ENCODE measurements at places on chromosomes 4 and X.

- no peak for DNase-seq
These were observed 116.2 kb upstream of the DCLK2 start for GRCh38 chr4:149961876-149962597.

GRCh38 chr4:147683188-147683591 is 773 bp downstream of the PRMT9 start:
- DNase-seq, result no peak

- DNase-seq, result no peak
These were observed 58.6 kb upstream of the USP9X start for GRCh38 chrX:41026702-41027078.

GRCh38 chr4:174154215-174154854 is 129.1 kb downstream of the FBXO8 start:
- DNase-seq, result no peak

DNA sequence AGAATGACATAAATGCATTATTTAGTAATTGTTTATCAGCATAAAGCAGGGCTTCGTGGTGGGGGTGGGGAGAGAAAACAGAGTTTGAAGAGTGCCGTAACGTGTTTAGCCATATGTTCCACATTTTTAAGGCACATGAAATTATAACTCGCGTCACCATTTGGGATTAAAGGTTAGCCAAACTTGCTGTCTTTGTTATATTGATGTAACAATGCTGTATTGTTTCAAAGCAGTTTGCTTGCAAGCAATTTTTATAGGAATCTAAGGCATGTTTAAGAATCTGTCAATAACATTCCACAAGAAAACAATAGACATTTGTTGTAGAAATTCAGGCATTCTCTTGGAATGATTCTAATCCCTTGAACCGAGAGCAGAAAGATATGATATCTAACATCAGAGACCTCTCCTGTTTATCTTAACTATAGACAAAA is 78.3 kb downstream of the CLDN22 start:
- no peak for DNase-seq

DNA sequence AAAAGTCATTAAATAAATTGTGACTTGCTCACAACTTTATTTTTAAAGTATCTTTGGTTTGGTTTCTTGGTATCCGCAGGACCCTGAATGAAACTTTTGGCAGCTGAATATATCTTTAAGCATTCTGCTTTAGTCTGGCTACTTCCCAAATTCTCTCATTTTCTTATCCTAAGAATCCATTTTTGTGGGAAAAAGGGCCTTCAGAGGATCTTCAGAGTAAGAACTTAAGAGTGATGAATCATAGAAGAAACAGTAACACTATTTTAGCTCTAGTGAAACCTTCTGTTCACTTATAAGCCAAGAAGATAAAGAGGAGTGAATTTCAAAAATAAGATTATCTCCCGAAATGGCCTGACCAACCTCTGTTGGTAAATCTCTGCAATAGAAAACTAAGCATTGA is 540.6 kb upstream of the MAGEB18 start:
- DNase-seq, result no peak

DNA sequence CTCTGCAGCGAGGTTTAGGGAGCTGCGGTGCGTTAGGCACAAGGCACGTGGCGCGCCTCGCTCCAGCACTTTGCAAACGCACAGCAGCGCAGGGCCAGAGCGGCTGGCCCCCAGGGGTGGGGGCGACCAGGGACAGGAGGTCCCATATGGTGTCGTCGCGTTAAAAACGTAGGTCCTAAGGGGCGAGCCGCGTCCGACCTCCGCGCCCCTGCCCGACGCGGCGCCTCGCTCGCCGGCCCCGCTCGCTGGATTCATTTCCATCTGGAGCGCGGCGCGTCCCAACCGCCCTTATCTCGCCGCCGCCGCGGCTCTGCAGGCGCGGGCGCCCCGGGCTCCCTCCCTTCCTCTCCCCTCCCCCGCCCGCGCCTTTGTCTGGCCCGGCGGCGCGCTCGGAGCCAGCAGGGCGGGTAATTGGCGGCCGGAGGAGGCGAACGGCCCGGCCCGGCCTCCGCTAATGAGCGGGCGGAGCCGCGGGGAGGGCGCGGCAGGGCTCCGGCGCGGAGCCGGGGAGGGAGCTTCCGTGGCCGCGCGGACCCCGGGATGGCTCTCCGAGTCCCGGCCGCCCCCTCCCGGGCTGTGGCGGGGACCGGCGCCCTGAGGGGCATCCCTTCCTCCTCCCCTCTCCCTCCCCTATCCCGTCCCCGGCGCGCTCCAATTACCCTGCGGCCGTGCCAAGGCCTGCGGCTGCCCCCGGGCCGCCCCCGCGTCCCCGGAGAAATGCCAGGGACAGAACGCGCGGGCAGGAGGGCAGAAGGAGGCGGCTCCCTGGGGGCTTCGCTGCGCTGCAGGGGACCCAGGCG is 409.0 kb downstream of the BCOR start:
- no peak for DNase-seq

DNA sequence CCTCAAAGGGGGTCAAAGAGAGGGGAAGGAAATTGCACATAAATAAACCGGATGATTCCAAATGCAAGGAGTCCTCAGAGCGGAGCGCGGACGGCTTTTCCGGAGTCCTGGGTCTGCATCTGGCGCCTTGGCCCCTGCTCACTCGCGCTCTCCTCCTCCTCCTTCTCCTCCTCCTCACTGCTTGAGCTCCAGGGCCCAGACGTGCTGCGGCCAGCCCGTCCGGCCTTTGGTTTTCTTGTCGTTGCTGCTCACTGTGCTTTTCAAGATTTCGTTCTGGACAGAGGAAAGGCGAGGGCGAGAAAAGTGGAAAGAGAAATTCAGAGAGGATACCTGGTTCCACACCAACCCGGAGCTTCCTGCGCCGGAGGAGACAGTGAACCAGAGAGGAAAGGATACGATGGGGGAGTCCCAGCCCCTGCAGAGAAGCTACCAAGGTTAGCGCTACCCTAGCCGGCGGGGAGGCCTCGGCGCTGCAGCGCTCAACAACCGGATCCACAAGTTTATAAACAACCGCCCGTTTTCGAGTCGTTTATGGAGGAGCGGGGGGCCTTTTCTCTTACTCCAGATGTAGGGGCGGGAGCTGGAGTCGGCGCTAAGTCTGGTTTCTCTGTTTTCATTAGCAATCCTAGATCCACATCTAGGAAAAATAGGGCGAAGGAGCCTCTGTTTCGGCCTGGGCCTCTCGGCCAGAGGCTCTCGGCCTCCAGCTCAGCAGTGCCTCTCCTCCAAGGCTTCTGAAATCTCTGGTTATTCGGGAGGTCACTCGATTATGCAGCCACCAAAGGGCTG is 2.7 kb downstream of the HAND2 start:
- no peak for DNase-seq

DNA sequence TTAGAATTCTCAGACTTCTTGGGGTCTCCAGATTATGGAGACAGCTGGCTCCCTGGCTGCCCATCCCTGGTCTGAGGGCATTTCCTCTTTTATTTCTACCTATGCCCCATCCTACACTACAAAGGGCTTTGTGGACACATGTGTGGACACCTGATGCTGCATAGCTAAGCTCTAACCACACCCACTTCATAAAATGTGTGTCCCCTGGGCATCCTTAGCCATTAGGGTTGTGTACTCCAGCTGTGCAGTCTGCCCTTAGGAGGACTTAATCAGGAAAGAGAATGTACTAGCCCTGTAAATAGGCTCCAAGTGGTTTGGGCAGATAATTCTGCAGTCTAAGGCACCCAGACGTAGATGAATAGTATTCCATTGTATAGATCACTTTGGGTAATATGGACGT is 47.0 kb downstream of the COQ2 start:
- no peak for DNase-seq

- DNase-seq, result no peak
These were observed 88.8 kb upstream of the PAK3 start for GRCh38 chrX:111007238-111007637.

GRCh38 chr4:2222838-2223237 is 19.1 kb downstream of the HAUS3 start:
- no peak for DNase-seq

DNA sequence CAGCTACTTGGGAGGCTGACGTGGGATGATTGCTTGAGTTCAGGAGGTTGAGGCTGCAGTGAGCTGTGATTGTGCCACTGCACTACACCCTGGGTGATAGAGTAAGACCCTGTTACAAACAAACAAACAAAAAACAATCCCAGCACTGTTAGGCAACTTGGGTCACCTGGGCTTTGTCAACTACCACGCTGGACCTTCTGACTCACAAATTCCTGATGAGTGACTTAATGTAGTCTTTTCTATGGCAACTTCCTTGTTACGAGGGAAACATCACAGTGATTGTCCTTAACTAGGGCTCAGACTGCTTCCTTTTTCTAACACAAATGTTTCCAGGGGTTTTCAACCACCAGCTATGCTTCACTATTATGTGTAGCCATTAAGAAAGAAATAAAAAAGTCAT is 128.8 kb upstream of the GPC4 start:
- no peak for DNase-seq

- DNase-seq, result no peak
These were observed 4.9 kb downstream of the OPHN1 start for GRCh38 chrX:68428431-68428830.

- DNase-seq, result no peak
These were observed 10.9 kb upstream of the PORCN start for GRCh38 chrX:48497871-48498270.

DNA sequence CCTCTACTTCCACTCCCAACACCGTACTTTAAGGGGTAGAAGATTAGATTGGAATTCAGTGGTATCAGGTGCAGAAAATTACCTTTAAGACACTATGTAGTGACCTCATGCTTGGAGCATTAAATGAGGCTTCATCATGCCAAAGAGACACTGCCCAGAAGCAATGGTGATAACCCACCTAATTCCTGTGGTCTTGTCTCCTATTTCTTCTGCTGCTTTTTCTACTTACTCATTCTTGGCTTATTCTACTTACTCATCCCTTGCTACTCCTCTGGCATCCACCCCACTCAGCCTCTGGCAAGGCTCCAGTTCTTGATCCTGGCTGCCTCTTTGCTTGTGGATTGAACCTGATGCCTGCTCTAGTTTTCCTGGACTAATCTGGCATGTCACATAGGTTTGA is 62.3 kb upstream of the ADAMTS3 start:
- DNase-seq, result no peak

DNA sequence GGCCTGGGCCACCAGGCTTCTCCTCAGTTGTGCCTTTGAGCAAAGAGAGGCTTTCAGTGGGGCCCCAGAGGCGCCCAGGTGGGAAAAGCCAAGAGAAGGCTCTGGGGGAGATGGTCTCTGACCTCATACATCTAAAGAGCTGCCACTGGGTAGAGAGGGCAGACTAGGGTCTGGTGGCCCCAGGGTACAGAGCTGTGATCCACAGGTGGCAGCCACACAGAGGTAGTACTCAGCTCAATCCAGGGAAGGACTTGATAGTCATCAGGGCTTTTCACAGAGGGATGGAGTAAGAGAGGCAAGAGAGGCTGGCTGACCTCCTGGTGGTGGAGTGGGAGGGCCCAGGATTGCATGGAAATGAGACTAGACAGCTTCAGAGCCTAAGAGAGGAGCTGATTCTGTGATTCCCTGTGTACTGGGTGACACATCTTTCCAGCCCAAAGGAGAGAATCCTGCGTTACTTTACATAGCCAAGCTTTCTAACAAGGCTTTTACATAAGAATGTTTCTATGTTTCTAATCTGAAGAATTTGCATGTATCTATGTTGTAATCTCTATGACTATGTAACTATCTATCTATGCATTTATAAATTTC is 53.2 kb upstream of the PJA1 start:
- DNase-seq, result no peak

GRCh38 chrX:116289592-116289991 is 119.0 kb downstream of the AGTR2 start:
- no peak for DNase-seq

DNA sequence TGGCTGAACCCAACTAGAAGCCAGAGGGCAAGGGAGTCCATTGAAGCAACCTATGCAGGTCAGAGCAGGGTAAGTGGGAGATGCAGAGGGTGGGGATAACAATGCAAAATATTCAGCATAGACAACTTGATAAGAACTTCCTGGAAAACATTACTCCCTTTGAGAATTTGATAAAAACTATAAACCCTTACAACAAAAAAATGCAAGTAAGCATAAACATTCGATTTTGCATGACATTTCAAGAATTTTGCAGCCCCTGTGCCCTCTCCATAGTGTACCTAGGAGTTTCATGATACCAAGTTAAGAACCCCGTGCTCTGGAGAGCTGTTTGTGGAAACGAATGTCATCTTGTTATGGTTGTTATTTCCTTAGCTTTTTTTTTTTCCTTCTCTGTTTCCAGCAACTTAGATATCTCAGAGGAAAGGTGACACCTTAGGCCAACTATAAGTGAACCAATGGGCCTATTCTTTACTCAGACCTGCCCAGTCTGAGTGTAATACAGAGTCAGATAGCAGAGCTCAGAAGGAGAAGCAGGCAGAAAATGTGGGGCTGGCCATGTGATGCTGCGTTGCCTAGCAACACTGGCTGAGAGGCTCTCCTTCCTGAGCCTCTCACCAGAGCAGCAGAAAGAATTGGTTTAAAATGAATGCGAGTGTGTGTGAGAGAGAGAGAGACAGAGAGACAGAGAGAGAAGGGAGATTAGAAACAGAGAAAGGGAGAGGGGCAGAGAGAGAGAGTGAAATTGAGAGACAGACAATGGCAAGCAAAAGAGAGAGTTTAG is 36.7 kb upstream of the GABRQ start:
- DNase-seq, result no peak

DNA sequence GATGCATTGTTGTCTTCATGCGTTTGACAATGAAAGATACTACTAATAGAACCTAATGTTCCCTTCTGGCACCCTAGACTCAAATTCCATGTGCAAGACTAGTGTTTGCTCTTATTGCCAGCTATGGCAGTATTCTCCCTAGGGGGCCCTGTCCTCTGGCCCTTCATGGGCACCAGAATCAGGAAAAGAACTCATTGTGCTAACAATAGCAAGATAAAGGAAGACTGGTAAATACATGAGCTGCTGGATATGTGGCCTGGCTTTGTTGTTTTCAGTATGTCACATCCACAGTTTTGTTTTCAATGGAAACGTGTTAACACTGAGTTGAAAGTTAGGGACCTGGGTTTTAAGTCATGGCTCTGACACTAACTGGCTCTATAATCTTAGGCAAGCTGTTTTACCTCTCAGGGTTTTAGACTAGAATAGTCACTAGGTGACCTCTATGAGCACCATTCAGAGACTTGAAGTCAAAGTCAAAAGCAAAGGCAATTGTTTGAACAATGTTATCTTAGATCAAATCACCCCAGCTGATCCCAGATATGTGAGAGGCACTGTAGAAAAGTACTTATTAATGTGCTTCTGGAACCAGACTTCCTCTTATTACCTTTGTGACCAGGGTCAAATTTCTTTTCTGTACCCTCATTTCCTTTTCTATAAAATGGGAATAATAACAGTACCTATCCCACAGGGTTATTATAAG is 253.7 kb upstream of the DIAPH2 start:
- no peak for DNase-seq

DNA sequence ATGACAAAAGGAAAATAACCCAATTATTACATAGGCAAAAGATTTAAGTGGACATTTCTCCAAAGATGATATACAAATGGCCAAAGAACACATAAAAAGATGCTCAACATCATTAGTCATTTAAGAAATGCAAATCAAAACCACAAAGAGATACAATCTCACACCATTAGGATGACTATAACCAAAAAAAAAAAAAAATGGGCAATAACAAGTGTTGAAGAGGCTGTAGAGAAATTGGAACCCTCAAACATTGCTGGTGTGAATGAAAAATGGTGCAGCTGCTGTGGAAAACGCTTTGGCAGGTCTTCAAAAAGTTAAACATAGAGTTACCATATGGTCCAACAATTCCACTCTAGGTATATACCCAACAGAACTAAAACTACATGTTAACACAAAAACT is 5.6 kb upstream of the PRDX4 start:
- no peak for DNase-seq

- no peak for DNase-seq
These were observed 910.4 kb downstream of the RAB28 start for GRCh38 chr4:12573716-12574115.

- DNase-seq, result no peak
These were observed 11.8 kb downstream of the UGT2B15 start for GRCh38 chr4:68658672-68659071.

All from stimulated activated CD8-positive, alpha-beta memory T cell treated with anti-CD3 and anti-CD28 coated beads, Interleukin-2, amount 100 ng/mL, for 1 hour (primary cell).